T-helper 2 cell (primary cell): ENCODE measurements at places on chromosomes 6 and 20.

- no peak for DNase-seq
Measured at GRCh38 chr20:24651171-24651975, 181.9 kb downstream of the SYNDIG1 start.

GRCh38 chr20:57195023-57195422 lies 71.4 kb downstream of the BMP7 start:
- DNase-seq: no peak

- DNase-seq: no peak
Measured at GRCh38 chr20:49273696-49274277, 4.1 kb downstream of the ZNFX1 start.

GRCh38 chr6:91653076-91653723 lies 1066.3 kb upstream of the MAP3K7 start:
- no peak for DNase-seq

- no peak for DNase-seq
Measured at GRCh38 chr6:116883005-116883404, 6.0 kb downstream of the RFX6 start.

GRCh38 chr6:157144859-157145568 lies 178.3 kb downstream of the TMEM242 start:
- DNase-seq: no peak

GRCh38 chr6:157708239-157708638 lies 114.8 kb upstream of the SNX9 start:
- no peak for DNase-seq

DNA sequence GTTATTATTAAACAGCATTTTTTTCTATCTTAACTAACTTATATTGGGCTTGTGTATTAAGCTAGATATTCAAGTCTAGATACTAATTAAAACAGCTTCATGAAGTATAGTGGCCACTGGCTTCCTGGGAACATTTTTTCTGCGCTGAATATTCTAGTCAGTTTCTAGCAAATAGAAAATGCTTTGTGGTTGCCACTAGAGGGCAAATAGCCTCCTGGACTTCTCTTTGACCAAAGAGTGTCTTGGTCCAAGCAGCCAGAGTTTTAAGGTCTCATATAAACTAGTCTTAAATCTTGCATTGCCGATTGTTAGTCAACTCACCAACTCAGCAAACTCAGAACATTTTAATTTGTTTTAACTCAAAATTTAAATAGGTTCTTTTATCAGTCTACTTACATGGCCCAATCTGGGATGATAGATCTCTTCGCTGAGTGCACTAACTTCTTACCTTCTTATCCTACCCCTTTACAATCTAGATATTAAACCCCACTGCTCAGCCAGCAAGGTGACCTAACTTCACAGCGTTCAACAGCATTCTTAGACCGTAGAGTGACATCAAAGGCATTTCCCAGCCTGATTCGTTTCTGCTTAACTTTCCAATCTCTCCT lies 24.6 kb upstream of the ID4 start:
- no peak for DNase-seq

DNA sequence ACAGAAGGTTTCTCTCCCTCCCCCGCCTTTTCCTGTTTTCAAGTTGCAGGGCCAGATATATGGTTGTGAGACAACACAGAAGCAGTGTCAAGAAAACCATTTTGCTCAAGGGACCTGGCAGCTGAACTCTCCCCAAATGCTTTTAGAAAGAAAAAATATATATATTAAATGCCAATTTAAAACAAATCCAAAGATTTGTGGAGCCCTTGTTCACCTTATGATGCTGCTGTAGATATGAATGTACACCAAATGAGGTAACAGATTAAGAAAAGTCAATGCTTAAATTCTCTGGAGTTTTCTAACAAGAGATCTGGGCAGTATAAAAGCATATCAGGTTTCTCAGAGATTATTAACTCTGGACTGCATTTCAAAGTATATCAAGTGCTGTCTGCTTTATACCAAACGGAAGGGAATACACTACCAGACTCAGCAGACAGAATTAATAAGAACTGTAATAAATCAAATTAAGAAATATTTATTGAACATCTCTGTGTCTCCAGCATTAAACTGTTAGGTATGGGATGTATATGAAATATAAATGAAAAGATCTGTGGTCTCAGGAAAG lies 357.5 kb downstream of the HDGFL1 start:
- no peak for DNase-seq

DNA sequence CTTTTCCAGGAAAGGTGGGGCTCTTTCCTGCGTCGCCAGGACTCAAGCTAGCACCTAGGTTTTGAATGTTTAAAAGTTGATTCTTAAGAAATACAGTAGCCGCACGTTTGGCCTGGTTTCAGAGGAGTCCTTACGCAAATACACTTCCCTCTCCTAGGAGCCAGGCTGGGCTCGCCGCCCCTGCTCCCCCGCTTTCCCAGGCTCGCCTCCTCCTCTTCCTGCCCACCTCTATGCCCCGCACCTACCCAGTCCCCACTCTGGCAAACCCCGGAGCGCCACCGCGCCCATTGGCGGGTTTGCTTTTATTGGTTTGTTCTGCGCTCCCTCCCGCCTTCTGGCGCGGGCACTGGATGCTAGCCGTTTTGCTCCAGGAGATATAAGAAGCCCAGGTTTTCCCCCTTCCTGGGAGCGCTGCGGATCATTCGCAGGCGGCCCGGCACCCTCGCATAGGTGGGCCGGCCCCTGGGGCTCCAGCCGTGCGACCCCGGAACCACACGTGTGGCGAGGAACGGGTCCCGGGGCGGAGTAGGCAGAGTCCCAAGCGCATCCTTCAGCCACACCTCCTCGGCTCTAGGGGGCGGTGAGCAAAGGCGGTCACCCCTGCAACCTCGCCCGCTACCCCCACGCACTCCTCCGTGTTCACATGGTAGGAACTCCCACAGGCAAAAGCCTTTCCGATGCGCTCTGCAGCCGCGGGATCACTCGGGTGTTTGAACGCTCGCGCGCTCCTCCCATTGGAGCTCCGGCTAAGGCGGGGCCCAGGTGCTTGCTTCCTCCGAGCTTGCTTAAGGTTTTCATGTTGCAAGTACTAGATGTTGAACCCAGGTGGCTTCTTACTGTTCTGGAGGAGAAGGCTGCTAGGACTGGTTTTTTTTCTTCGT lies 119.0 kb downstream of the RTN4IP1 start:
- peak; percentile 57 for DNase-seq

GRCh38 chr20:21167261-21167660 lies 41.4 kb downstream of the KIZ start:
- DNase-seq: no peak

- DNase-seq: peak; percentile 3
Measured at GRCh38 chr6:70210462-70210861, 92.4 kb downstream of the COL9A1 start.

DNA sequence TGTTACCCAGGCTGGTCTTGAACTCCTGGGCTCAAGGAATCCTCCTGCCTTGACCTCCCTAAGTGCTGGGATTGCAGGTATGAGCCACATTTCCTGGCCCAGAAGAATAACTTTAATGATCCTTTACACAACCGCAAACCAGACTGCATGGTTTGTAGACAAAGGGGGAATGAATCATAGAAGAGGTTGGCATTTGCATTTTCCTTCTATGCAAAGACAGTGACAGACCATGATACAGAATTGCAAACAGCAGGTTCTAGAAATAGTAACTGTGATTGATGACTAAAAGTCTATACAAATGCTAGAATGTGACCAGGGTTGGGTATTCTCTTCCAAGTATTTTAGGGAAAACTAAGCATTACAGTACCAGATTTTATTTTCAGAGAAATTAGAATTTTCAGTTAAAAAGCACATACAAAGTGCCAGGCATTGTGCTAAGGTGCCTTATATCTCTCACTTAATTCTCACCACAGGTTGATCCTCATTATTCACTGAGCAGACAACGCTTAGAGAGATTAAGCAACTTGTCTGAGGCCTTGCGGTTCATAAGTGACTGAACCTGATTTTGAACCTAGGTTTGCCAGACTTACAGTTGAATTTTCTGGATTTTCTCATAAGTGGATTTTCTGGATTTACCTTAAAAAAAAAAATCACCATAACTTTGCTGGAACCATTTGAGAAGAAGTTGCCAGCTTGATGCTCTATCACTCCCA lies 146.6 kb downstream of the ZFAND3 start:
- no peak for DNase-seq

DNA sequence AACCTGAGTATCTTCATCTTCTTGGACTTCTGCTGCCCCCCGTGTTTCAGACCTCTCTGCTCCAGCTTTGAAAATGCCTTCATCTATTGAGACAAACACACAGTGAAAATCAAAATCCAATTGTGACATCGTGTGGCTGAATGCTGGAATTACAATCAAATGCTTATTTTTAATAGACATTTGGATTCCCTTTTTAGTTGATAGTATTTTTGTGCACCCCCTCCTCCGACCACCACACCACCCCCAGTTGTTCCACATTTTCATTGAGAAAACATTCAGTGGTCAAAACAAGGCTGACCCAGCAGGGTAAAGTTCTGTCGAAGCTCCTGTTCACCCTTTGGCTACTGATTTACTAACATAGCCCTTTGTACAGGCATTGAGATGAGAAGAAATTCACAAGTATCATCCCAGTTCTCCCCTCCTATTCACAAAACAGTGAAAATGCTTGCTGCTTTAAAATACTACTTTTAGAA lies 79.0 kb downstream of the NRSN1 start:
- no peak for DNase-seq

DNA sequence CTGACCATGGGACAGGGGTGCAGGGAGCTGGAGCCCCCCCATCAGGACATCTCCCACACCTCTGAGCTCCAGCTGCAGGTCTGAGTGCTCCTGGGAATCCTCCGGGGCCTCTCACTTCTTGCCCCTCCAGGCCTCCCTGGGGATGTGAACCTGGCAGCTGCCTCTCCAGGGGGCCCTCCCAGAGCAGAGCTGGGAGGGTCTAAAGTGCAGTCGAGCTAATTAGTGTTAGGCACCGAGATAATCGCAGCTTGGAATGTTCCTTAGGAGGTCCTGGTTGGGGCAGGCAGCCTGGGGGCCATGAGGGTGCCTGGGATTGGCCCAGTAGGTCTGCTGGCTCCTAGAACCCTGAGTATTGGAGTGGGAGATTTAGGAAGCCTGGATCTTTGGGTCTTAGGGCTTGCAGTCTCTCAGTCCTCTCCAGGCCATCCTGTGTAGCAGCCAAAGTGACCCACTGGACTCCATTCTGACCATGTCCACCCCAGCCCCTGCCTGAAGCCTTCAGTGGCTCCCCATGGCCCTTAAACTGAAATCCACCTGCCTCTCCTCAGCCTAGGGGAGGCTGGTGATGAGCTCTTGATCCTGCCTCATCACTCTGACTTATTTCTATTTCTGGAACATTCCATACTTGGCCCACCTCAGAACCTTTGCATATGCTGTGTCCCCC lies 26.0 kb downstream of the CEBPB start:
- no peak for DNase-seq

GRCh38 chr20:4811661-4812181 lies 90.0 kb downstream of the PRND start:
- DNase-seq: no peak

DNA sequence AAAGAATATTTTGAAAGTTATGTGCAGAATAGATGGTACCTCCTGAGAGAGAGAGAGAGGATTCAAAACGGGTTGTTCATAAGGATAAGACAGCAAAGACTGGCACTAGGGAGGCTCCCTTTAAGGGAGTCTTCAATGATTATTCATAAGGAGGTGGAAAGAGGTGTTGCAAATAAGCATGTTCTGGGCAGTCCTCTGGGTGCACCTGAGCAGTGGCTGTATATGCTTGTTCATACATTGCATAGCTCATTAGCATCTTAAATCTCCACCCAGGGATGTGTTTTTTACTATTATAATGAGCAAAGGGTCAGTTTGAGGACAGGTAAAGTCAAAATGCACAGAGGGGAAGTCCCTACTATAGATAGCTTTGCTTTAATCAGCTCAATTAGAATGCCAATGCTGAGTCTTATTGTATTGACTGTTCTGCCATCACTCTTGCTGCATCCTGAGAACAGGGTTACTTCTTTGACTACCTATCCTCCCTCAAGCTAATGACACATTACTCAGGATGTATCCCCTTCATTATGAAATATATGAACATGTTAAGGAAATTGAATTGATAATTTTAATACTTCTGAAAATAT lies 10.0 kb upstream of the SIRPG start:
- DNase-seq: no peak

DNA sequence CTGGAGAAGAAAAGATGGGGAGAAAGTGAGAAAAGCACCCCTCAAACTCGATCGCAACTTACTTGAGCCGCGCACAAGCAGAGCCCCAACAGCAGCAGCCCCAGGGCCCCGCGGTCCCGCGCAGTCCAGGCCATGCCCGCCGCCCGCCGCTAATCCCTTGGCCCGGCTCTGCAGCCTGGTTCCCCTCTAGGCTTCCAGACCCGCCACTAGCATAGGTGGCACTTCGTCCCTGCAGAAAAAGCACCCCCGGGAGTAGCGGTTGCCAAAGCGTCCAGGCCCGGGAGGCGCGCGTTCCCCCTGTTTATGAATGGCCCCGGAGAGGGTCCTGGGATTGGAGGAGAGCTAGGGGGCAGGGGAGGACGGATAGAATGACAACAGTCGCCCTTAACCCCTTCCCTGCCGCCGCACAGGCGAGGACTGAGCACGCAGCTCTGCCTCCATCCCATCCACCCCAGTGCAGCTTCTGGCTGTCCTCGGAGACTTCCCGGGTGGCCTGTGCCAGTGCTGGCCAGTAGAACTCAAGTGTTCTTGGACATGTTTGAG lies 19.9 kb downstream of the COL9A1 start:
- no peak for DNase-seq

- DNase-seq: no peak
Measured at GRCh38 chr6:89146718-89147700, 1.2 kb downstream of the PM20D2 start.

GRCh38 chr20:8914421-8914820 lies 154.5 kb upstream of the PLCB4 start:
- no peak for DNase-seq

GRCh38 chr6:7590918-7591302 lies 912 bp downstream of the SNRNP48 start:
- no peak for DNase-seq

DNA sequence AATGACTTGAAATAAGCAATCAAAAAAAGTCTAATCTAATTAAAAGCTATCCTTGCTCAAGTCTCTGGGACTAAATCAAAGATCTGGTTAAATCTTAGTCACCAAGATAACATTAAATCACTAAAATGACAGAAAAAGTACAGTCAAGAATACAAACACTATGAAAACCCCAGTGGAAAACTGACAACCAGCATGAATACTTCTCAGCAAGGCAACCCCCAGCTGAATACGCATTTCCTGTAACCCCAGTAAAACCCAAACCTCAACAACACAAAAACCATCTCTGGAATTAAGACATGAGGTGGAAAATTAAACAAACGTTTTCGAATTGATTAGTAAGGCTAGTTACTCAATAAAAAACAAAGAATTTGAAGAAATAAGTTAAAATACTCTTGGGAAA lies 23.7 kb upstream of the ZC3H12D start:
- DNase-seq: peak; percentile 52

GRCh38 chr20:47263465-47264084 lies 92.9 kb downstream of the ZMYND8 start:
- no peak for DNase-seq

DNA sequence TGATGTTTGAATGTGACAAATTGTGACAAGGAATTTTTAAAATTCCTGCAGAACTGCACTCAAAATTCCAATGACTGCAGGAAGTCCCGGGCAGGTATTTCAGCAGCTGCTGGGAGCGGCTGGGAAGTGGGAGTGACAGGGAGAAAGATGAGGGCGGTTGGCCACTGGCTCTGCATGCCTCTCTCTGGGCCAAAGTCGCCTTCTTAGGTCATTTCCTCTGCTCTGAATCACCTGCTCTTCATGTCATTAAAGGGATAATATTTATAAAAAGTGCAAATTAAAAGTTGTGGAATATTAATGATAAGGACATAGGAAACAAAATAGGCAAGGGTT lies 43.9 kb downstream of the RAMACL start:
- DNase-seq: no peak
